ENCODE measurements at places on chromosomes 12 and 14.

DNA sequence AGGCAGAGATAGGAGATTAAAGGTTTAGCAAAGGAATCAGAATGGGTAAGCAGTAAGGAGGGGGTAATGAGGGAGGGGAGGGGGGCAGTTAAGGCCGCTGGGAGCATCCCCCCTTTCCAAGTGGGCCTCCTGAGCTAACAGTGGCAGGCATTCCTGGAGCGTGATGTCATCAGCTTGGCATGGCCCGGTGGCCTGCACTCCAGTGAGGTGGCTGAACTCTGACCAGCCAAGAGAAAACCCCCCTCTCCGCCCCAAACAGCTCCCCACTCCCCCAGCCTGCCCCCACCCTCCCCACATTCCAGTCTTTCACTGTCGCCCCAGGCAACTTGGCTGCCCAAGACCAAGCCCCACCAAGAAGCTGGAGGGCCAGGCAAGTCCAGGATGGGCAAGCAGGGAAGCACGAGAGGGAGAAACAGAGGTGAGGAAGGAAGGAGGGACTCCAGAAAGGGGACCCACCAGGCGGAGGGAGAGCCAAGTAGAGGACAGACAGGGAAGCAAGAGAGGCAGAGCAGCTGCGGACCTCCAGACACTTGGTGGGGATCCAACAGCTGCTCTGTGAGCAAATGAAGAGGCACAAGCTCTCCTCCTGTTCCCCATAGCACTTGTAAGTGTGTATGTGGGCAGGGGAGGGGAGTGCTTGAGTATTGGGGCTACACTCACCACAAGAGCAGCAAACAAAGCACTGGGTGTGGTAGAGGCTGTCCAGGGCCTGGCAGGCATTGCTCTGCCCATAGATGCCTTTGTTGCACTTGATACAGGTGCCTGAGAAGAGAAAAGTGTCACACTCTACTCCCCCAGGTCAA is 4.5 kb downstream of the AJUBA start:
- no peak for DNase-seq

DNA sequence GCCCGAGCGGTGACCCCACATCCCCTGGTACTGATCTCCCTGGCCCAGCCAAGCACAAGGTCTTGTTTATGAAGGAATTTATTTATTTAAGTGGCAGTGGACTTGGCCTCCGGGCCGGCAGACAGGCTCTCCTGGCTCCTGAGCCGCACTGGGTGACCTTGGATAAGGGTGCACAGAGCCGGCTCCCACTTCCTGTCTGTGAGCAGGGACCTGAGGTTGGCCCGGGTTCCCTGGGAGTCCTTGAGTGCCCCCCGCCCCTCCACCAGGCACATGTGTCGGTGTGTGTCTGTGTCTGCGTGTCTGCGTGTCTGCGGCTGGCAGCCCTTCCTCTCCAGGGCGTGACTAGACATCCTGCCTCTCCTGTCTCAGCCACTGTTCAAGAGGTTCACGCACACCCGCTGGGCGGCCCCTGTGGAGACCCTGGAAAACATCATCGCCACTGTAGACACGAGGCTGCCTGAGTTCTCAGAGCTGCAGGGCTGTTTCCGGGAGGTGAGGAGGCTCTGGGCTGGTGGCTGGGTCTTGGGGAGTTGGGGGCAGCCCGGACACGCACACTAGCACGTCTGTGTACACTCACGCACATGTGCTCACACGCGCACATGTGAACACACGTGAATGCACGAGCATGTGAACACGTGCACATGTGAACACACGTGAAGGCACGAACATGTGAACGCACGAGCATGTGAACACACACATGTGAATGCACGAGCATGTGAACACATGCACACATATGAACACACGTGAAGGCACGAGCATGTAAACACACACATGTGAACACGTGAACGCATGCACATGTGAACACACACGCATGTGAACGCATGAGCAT is 9.3 kb downstream of the TNFAIP2 start:
- no peak for DNase-seq

GRCh38 chr12:991350-992333 is 619 bp downstream of the ERC1 start:
- peak; percentile 61 for DNase-seq

- DNase-seq: no peak
Measured at GRCh38 chr14:76331328-76332011, 44.5 kb upstream of the ESRRB start.

DNA sequence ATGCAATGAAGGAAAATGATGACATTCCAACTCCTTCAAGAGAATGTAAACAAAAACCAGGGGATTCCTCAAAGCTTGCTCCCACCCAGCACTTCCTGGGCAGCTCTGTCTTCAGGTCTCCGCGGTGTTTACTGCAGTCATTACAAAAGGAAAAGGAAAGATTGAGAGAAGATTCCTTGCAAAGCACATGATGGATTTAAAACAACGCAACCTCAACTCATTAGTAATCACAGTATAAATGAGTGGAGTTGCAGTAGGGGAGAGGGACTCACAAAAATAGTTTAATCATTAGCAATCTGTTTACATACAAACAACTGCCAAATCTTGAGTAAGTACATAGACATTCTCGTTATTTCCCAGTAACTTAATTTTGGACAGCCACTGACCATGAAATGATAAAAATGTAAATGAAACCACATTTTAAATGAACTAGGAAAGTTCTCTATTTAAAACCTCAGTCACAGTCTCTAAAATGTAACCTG is 49.7 kb upstream of the OVCH1 start:
- no peak for DNase-seq

GRCh38 chr14:80146941-80147340 is 64.4 kb downstream of the DIO2 start:
- no peak for DNase-seq

DNA sequence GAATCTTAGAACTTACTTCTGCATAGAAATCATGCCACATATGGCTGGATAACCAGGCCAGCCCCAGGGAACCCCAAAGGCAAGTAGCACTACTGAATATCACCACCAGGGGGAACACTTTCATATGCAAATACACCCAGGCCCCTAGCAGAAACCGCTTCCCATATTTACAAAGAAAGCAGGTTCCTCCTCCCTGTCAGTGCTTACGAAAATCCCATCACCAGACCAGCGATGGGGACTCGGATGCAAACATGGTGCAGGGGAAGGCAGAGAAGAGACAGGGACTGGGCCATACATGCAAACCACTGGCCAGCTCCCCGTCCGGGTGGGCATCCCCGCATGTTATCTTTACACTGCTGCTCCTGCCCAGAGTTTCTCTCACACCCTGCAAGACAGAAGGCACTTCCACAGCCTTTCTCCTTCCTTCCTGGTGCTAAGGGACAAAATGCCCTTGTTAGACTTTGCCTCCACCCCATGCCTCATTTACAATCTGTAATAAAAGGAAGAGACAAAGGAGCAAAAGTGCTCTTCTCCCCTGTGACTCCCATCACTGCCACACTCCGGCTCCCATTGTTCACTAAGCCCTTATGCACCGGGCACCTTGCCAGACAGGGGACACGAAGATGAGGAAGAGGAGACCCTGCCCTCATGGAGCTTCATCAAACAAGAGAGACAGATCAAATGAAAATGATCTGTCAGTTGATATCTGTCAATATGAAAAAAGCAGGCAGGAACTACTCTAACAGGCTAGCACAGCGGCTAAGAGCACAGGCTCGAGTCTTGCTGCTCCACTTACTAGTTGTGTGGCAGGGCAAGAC is 62.3 kb downstream of the PTPN21 start:
- DNase-seq: peak; percentile 84

GRCh38 chr14:97944380-97944779 is 1147.2 kb downstream of the VRK1 start:
- no peak for DNase-seq

DNA sequence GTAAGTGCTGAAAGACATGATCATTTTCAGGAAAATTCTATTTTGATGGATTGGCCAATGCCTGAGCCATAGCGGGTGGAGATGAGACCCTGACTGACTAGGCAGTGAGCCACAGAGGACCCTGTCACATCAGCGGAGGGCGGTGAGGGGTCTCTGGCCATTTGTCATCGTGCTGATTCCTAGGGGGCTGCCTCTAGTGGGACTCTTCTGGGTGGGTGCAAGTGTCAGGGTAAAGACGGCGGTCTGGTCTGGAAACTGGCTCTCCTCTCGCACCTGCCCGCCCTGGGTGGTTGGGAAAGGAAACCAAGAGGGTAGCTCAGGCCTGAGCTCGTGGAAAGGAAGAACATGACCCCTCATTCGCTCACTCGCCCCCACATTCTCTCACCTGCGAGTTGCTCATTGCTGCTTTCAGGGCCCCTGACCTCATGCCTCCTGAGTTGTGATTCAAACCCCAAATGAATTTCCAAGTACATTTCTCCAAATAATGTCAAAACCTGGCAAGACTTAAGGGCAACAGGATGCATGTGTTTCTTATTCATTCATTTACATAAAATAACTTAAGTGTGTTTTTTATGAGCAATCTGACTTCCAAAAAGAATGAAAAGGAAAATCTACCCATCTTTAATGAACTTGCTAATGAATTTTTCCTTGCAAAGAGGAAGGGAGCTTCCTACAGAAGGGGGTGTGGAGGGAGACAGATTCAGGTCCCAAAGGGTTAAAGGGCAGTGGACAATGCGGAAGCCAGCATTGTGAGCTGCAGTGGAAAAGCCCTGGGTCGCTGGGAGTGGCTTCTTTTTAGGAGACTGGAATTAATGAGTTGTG is 12.8 kb downstream of the MEG3 start:
- DNase-seq: no peak

DNA sequence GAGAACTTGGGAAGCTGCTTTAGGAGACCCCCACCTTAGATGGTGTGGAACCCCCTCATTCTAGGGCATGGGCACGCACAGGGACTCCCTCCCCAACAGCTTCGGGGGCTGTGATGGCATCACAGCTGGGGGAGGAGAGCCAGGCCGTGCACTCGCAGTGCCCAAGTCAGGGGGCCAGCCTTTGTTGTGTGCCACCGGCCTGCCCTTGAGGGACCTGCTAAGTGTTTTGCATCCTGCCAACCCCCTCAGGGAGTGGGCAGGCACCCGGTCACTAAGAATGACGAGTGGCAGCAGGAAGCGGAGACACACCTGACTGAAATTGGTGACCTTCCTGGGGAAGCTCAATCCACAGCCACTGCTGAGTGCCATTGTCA is 334.9 kb upstream of the SFSWAP start:
- DNase-seq: no peak

- DNase-seq: no peak
Measured at GRCh38 chr14:74973003-74973653, 17.7 kb upstream of the PGF start.

DNA sequence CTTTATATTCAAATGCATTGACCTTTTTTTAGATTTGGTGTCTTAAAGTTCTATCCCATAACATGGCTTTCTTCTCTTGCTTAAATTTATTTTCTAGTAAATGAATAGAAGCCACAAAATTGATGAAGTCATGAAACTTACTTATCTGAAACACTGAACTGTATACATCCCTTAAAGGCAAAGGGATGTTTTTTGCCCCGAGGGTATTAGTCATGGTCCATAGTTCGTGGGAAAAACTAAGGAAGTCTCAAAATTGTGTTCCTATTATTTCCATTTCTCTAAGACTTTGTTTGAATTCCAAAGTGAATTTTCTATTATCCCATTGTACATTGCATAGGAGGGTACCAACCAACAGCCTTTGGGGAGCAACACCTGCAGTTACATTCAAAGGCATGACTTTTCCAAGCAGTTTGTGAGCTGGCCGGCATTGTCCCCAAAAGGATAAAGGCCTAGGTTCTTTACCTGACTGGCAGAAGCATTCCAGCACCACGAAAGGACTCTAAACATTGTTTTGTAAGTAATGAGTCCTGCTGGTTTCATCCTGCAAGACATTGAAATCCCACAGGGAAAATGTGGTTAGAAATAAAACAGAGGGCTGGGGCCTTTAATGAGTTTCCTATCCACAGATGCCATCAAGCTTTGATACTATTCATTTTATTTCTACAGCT is 473.5 kb downstream of the PRKD1 start:
- DNase-seq: no peak

- DNase-seq: no peak
Measured at GRCh38 chr14:60085085-60085484, 6.6 kb upstream of the PCNX4 start.

DNA sequence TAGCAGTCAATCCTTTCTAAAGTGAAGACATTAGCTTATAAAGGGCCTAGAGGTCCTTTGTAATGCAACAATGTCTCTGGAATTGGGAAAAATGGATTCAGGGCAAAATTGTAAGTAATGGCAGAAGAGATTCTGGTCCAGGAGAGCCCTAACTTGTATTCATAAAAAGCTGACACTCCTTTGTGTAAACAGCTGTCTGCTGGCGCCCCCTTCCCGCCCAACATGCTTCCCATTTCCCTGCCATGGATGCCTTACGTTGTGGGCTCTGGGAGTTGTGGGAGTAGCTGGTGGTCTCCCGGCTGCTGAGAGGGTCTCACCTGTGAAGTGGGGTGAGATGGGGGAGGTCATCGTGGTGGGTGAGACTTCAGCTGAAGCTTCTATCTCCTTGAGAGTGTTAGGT is 2.3 kb downstream of the ACRBP start:
- DNase-seq: peak; percentile 34

DNA sequence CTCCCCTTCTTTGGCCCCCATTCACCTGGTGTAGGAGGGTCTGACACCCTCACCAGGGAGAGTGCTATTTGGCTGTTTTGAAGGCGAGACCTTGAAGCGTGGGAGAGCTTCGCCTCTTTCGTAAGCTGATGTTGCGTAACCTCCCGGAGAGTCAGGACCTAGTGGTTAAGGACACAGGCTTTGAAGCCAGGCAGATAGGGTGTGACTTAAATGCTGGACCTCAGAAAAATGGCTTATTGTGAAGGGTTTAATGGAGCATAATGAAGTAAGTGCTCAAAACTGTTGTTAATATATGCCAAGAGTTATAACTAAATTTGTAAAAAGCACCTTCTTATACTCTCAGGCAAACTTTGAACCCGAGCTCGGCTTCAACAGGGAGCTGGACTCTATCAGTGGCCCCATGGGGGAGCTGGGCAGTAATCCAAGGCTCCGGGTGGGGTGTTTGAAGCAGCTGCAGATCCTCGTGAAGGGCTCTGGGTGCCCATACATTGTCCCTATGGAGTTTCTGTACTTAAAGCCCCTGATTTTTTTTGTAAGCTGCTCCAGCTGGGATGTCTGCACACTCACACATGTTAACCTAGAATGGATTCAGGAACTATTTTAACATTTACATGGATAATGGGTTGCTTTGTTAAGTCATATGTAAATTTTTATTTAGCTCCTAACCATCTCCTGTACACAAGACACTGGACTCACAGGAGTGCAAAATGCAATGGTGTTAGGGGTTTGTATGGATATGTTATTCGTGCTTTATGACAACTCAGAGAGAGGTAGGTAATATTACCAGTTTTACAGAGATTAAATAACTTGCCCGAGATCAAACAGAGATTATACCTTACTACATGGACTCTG is 26.0 kb downstream of the PPFIBP1 start:
- no peak for DNase-seq

- peak; percentile 38 for DNase-seq
Measured at GRCh38 chr12:67355428-67356379, 86.5 kb downstream of the CAND1 start.

DNA sequence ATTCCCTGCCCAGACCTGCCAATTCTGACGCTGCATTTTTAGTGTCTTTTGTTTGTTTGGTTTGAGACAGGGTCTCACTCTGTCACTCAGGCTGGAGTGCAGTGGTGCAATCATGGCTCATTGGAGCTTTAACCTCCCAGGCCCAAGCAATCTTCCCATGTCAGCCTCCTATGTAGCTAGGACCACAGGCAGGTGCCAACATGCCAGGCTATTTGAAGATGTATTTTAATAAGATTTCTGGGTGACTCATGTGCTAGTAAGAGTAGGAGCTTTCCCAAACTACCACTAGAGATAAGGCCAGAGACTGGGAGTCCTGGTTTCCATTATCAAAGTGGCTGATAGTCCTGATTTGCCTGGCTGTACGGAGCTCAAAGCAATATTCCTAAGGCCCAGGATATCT is 693.3 kb downstream of the MED13L start:
- no peak for DNase-seq

- DNase-seq: no peak
Measured at GRCh38 chr14:91315844-91316267, 71.4 kb upstream of the GPR68 start.

- DNase-seq: no peak
Measured at GRCh38 chr12:100463661-100464060, 10.0 kb upstream of the NR1H4 start.
